ENCODE measurements at places on chromosomes 3 and 15.

GRCh38 chr15:71761649-71762048 is 48.7 kb upstream of the NR2E3 start:
- no peak for DNase-seq

DNA sequence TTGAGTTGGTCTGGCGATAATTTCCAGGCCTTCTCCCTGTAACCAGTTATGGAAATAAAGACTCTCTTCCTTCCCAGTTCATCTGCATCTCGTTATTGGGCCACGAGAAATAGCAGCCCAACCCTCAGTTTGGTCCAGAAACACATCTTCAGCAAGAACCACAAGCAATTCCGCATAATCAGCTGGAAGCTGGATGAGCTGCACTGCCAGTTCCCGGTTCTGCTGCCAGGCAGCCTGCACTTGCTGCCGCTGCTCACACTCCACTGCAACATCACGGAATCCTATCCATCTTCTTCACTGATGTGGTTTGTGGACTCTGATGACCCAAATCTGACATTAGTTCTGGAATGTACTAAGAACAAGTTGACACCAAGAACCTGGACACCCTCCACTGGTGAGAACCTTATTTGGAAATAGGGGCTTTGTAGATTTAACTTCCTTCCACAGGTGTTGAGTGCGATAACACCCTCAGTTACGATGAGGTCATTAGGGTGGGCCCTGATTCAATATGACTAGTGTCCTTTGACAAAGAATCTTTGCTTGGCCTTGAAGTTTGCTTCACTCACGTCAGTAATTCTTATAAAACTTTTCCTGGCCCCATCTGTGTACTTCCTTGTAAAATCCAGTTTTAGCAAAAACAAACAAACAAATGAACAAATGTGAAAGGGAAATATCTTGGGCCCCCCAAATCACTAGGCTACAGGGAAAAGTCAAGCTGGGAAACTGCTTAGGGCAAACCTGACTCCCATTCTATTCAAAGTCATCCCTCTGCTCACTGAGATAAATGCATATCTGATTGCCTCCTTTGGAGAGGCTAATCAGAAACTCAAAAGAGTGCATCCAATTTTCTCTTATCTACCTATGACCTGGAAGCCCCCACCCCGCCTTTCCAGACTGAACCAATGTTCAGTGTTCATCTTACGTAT is 221.9 kb upstream of the PROK2 start:
- DNase-seq: no peak

- no peak for DNase-seq
These were observed 9.9 kb downstream of the GRM2 start for GRCh38 chr3:51716805-51717204.

DNA sequence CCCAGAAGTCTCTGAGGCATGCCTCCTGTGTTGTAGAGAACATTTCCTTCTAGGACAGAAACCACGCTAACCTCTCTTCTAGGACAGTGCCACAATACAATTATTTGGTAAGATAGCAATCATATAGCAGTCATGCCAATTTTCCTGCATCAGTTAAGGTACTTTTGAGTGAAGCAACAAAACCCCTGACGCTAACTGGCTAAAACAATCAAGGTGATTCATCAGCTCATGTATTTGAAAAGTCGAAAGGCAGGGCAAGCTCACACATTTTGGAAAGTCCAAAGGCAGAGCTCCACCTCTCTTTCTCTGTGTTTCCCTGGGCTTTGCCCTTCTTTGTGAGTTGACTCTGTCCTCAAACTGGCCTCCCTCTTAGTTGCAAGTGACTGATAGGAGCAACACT is 10.1 kb downstream of the TERC start:
- DNase-seq: no peak

- no peak for DNase-seq
These were observed 170.7 kb downstream of the WDR72 start for GRCh38 chr15:53588773-53589172.

- DNase-seq: no peak
These were observed 141.8 kb upstream of the ICE2 start for GRCh38 chr15:60620708-60621107.

DNA sequence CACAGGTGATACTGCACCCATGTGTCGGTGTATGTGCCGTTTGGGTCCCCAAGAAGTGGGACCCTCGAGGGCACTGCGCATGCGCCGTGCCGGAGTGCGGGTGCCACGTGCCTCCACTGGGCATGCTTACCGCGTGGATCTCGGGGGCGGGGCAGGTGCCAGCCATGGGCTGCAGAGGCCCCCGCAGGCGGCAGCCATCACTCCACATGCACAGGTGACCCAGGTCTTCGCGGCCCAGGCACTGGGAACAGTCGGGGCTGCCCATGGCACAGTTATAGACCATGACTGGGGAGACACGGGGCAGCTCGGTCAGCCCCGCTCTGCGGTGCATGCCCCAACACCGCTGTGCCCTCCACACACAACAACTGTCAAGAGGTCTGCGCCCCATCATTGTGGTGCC is 31.2 kb downstream of the H1-8 start:
- no peak for DNase-seq

DNA sequence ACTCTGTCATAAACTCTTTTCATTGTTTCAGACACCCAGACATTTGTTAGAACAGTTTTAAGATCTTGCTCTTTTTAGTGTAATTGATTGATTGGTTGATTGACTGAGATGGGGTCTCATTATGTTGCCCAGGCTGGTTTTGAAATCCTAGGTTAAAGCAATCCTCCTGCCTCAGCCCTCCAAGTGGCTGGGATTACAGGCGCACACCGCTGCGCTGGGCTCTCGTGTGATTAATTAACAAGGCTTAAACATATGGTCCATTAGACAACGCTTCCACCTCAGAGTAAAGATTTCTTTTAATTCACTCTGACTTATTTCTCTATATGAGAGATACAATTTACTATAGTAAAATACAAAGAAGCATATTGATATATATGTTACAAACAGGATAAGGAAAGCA is 114.0 kb upstream of the C2CD4B start:
- no peak for DNase-seq

DNA sequence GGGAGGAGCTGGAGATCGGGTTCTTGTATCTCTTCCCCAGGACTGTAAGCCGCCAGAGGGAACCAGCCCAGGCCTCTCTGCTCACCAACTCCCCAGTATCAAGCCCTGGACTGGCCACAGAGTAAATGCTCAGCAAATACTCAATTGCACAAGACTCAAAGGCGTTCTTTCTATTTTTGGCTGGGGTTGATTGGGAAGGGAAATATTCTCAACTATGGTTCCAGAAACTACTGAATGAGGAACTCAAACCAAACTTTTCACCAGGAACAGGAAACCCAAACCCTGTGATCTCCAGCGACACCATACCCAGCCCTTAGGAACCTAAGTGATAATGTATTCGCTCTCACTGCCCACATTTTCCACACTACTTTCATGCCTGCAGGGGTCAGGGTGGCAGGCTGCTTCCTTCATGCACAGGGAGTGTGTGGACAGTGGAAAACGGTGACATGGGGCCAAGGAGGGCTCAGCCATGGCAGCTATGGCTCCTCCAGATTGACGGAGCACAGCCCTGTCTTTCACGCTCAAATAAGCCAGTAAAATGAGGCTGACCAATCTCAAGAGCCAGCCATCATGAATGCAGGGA is 124.7 kb upstream of the RAD18 start:
- no peak for DNase-seq

- no peak for DNase-seq
These were observed 249.1 kb downstream of the ALCAM start for GRCh38 chr3:105615814-105616213.

- DNase-seq: no peak
These were observed 6.0 kb downstream of the POLG start for GRCh38 chr15:89328398-89329254.

DNA sequence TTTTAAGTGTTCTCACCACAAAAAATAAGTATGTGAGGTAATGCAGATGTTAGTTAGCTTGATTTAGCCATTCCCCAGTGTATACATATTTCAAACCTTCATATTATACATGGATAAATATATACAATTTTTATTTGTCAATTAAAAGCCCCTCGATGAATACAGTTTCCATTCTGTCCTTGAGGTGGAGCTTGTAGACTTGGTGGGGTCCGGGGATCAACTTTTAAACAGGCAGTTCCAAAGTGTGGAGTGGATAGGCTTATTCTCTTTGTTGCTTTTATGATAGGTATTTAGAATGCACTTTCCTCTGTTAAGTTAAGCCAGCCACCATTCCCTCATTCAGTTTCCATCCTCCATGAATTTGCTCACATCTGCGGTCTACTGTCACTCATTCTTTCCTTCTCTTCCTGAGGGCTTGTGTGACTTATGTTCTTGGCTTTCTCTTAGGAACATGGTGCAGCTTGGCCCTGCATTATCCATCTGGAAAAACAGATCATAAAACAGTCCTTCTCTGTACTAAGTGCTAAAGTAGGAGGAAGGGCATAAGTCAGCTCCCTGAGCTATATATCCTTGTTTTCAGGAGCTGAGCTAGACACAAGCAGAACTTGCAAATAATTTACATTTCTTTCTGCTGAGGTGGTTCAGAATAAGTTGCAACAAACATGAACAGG is 149.1 kb downstream of the NFKBIZ start:
- DNase-seq: no peak

DNA sequence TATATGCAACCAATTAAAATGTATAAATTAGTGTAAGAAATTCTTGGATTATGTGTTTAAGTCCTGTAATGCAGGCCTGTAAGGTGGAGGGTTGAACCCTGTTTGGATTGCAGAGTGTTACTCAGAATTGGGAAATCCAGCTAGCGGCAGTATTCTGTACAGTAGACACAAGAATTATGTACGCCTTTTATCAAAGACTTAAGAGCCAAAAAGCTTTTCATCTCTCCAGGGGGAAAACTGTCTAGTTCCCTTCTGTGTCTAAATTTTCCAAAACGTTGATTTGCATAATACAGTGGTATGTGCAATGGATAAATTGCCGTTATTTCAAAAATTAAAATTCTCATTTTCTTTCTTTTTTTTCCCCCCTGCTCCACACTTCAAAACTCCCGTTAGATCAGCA is 65.4 kb upstream of the ACAD9 start:
- DNase-seq: no peak

- no peak for DNase-seq
These were observed 207.7 kb downstream of the FAM43A start for GRCh38 chr3:194893121-194893987.

DNA sequence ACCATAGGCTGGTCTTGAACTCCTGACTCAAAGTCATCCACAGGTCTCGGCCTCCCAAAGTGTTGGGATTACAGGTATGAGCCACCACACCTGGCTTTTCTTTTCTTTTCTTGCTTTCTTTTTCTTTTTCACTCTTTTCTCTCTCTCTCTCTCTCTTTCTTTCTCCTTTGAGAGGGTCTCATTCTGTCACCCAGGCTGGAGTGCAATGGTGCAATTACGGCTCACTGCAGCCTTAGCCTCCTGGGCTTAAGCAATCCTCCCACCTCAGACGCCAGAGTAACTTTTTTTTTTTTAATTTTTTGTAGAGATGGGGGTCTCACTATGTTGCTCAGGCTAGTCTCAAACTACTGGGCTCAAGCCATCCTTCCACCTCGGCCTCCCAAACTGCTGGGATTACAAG is 133.1 kb upstream of the UBE2E1 start:
- DNase-seq: no peak

- no peak for DNase-seq
These were observed 60.0 kb downstream of the MYH15 start for GRCh38 chr3:108450444-108450843.

GRCh38 chr3:123686251-123686650 is 101.4 kb upstream of the HACD2 start:
- no peak for DNase-seq

- DNase-seq: no peak
These were observed 39.7 kb downstream of the SGO1 start for GRCh38 chr3:20146301-20146700.

- peak; percentile 84 for DNase-seq
These were observed 31.0 kb downstream of the IDH2 start for GRCh38 chr15:90071220-90071807.

- DNase-seq: no peak
These were observed 21.4 kb upstream of the OR4F6 start for GRCh38 chr15:101781928-101782327.

DNA sequence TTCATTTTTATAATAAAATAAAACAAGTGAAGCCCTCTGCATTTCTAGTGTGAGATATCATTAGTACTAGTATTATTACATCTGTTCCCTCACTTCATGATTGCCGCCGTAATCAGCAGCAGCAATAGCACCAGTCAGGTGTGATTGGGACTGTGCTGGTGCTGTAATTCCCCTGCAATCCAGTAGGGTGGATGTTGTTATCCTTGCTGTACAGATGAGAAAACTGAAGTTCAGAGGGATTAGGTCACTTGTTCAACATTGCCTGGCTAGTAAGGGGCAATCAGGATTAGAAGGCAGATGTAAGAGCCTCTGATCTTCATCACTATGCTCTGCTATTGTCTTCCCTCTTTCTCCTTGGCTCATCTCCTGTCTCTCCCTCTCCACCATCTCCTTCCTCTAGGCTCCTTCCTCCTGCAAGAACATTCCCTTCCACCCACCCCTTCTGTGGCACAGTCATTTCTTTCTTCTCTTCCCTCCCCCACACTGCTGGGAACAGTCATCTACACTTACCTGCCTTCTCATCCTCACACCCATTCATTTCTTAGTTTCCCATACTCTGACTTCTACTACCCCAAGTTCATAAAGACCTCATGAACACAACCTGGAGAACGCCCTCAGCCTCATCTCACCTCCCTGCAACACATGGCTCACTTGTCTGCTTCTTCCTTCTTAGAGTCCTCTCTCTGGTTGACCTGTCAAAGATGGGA is 29.7 kb downstream of the CRYGS start:
- DNase-seq: no peak

DNA sequence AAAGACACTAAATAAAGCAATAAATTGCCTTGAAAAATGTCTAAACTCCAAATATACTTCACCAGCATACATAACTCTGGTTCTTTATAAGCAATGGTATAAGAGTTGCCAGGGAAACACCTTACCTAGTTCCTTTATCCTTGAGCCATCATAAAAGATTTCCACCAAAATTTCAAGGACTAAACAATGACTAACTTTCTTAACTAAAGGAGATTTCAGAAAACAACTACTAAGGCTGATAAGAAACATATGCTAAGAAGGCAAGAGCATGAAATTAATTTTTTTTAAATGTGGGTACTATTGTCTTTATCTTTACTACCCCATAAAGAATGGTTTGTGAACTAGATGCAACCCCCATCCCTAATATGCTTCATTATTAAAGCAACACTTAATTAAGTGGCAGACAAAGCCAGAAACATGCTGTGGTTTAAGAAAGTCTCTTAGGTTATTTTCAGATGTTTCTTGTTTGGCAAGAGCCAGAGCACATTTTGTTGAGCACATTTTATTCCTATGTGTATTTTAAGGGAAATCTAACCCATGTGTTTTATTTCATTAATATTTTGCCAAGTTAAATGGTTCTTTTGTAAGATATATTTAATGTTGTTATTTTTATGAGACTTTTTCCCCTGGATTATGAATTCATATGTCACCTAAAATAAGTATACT is 17.4 kb upstream of the VEPH1 start:
- no peak for DNase-seq

GRCh38 chr3:177538750-177539730 is 341.8 kb upstream of the TBL1XR1 start:
- peak; percentile 49 for DNase-seq

GRCh38 chr3:18870642-18871041 is 277.7 kb upstream of the KCNH8 start:
- DNase-seq: no peak

Measured in CD4-positive, alpha-beta T cell treated with Interleukin-2 at 100 ng/mL for 4 hours (primary cell).